ENCODE measurements at places on chromosomes 2 and 18.
A peak's percentile ranks its signal among the peaks of the same experiment; 100 is the strongest.

DNA sequence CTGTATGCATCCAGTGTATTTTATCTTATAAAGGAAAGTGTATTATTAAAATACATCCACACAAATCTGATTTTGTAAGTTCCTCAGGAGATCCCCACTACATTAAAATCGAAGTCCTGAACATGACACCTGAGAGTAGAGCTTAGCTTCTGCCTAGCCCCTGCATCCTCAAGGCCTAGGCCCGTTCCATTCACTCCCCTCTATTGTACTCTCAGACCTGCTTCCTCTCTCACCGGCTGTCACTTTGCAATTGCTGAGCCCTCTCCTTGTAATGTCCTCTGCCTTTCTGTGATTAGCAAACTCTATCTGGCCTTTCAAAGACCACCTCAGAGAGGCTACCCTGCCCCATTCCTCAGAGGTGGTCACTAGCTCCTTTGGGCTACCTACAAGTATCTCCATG lies 160.8 kb downstream of the FTCDNL1 start:
- DNase-seq = no peak

DNA sequence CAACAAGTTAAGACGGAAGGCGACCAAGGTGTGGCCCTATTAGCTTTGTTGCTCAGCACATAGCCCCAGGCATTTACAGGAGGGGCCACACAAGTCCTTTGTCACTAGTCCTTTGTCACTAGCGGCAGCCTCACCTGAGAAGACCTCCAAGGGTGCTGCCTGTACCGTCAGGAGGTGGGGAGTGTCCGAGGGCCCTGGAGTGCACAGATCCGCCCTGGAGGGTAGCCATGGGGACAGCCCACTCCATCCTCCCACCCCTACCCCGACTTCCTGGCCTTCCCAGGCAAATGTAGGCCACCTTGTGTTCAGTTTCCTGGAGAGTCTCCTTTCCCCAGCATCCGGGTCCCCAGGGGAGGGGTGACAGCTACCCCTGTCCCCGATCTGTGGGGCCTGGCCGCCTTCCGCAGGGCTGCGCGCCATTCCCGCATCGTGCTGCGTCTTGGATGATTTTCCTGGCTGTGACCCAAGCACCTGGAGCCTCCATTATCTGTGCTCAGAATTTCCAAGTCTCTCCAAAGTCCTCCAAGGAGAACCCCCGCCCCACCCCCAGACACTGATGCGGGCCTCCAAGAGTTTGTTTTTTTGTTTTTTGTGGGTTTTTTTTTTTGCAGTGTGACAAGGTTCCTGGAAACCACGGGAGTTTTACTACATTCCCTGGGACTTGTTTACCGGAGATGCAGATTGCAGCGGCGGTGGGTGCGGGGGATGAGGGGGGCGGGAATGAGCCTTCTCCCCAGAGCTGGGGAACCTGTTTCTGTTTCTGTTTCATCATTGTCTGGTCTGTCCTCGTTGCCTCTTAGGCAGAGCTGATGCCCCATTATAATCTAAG lies 28.6 kb downstream of the TEX44 start:
- peak; percentile 62 for DNase-seq

DNA sequence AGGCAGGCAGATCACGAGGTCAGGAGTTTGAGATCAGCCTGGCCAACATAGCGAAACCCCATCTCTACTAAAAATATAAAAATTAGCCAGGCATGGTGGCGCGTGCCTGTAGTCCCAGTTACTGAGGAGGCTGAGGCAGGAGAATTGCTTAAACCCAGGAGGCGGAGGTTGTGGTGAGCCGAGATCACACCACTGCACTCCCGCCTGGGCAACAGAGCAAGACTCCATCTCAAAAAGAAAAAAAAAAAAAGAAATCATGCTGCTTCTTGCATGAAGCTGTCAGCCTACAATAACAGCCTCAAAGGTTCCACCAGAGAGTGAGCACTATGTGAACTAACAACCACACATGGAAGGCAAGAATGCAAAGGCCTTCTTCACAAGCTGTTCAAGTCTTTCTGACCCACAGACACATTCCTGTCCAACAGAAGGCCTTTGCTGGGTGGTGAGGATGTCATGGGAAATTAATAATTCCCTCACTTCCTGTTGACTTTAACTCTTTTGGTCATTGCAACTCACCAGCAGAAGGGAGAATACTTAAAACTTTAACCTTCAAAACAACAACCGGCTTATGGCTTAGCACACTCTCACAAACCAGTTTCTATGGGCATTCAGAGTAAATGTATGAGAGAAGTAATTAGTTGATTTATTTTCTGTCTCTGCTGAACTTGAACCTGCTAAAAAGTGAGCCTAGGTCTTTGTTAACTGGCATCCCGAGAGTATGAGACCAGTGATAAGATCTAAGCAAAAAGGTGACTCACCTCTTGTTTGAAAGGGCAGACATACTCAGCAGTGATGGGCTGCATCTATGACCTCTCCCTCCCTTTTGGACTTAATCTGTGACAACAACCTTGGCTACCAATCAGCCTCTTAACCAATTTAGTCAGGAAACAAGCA lies 11.8 kb downstream of the PLEKHM3 start:
- DNase-seq = no peak

DNA sequence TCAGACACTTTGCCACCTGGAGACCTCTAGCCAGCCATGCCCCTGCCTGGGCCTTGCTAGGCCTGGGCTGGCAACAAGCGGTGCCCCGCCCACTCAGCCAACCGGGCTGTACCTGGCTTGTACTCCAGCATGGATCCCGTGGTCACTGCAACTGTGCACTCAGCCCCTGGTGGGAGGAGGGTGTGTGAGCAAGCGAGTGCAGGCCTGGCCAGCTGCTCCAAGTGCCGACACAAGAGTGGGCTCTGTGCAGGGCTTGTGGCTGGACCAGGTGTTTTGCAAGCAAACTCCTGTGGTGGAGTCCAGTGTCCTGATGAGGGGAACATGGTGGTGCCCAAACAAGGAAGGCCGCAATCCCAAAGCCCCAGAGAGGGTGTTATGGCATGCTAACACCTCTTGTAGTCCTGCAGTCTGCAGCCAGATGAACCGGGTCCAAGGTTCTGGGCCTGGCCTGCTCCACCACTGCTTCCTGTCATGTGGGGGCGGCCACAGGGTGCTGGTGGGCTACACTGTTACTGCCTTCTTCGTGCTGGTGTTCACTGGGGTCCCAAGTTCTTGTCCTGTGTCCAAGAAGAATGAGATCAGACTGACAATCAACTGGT lies 60.1 kb upstream of the CD28 start:
- DNase-seq = no peak

- DNase-seq = no peak
These were observed 23.9 kb upstream of the FRZB start for GRCh38 chr2:182890305-182890704.

DNA sequence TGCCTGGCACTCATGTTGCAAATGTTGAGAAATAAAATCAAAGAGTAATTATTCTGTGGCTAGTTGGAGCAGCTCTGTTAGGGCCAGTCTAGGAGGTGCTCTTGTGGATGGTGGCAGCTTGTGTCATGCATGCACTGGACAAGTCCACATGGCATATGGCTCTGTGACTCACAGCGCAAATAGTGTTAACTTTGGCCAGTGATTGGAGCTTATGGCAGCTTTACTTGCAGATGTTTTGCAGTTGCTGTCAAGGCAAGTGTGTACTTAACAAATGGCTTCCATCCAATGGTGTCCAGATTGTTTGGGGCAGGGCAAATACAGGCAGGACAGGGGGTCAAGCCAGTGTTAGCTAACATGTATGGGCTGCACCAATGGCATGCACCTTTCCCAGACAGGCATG lies 26.1 kb upstream of the TMX3 start:
- DNase-seq = no peak

DNA sequence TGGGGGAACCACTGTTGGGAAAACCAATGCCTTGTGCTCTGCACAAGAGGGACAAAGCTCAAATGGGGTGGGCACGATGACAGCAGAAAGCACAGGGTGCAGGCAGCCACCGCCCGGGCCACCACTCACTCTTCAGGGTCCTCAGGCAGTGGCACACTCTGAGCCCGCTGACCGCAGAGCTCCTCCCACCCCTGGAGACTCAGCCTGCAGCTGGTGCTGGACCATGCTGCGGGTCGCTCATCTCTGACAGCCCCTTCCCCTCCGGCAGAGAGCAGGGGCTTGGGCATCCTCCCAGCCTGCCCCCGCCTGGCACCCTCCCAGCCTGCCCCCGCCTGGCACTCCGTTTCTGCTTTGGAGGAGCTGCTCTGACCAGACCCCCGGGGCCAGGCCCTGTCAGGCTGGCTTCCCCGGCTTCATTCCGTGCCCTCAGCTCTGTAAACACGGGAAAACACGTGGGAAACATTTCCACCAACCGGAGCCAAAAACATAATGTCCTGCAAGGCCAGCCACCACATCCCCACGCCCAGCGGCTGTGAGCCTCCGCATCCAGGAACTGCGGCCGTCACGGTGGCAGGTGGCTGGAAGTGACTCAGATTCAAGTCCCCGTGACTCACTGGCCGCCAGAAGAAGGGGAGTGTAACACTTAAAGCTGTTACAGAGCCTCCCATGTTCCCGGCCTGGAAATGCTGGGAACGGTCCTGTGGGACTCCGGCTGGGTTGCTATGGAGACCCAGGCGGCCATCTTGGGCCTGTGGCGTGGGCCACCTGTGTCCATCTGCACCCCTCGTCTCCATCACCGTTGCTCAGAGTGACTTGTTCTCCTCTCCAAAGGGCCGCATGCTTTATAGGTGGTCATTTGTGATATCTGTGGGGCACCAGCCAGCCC lies 6.8 kb upstream of the SNED1 start:
- peak; percentile 88 for DNase-seq

GRCh38 chr2:166256896-166257295 lies 118.8 kb downstream of the SCN9A start:
- no peak for DNase-seq
